Dermis blood vessel endothelial cell (primary cell): ENCODE measurements at places on chromosomes 4 and X. TPM values are rescaled to one million over a fixed set of nuclear protein-coding genes. Genes with fewer than 3 reads are reported as not detected.

The FOXR2 gene
- total RNA-seq: not detected in 2 replicates

The RAB33A gene
- 0.17 and 0.42 TPM in 2 replicates for total RNA-seq

The SH3RF1 gene
- total RNA-seq: 10.8 and 11.2 TPM in 2 replicates

The PHKA2 gene
- 10.0 and 13.3 TPM in 2 replicates for total RNA-seq

The TLR8 gene
- not detected in 2 replicates for total RNA-seq

The POF1B gene
- 2.9 and 6.8 TPM in 2 replicates for total RNA-seq

The KIT gene
- 5.6 and 12.9 TPM in 2 replicates for total RNA-seq

The PIN4 gene
- total RNA-seq: 9.3 and 12.4 TPM in 2 replicates

The PRDM8 gene
- total RNA-seq: 1.2 TPM in 2 replicates

The TLR3 gene
- total RNA-seq: 2.4 and 7.1 TPM in 2 replicates

The KIAA1210 gene
- total RNA-seq: not detected in 2 replicates

The CPE gene
- 1.0 and 1.1 TPM in 2 replicates for total RNA-seq

The PCDH7 gene
- total RNA-seq: 0.28 and 0.34 TPM in 2 replicates

The TMEM47 gene
- 8.7 and 12.4 TPM in 2 replicates for total RNA-seq

The MTTP gene
- 0.23 TPM in 1 of 2 replicates, not detected in the other for total RNA-seq

The CXCL11 gene
- total RNA-seq: 2.0 and 2.7 TPM in 2 replicates

The BST1 gene
- total RNA-seq: 41.0 and 49.0 TPM in 2 replicates

The VEGFC gene
- 4.4 and 10.8 TPM in 2 replicates for total RNA-seq

The OPN1LW gene
- not detected in 2 replicates for total RNA-seq

The RBM41 gene
- total RNA-seq: 15.8 and 16.0 TPM in 2 replicates

The CT45A5 gene
- not detected in 2 replicates for total RNA-seq

The NXF3 gene
- total RNA-seq: not detected in 2 replicates

The ARL9 gene
- total RNA-seq: not detected in 2 replicates

The FAM9C gene
- total RNA-seq: 0.05 TPM in 1 of 2 replicates, not detected in the other

The ANTXR2 gene
- total RNA-seq: 36.2 and 36.7 TPM in 2 replicates

The PPP4R3C gene
- not detected in 2 replicates for total RNA-seq

The ADRA2C gene
- 0.17 TPM in 1 of 2 replicates, not detected in the other for total RNA-seq

The GPRASP3 gene
- 6.0 TPM in 2 replicates for total RNA-seq

The TBC1D14 gene
- total RNA-seq: 28.2 and 30.0 TPM in 2 replicates

The HUWE1 gene
- total RNA-seq: 78.8 and 151 TPM in 2 replicates

The NSDHL gene
- 16.0 and 28.4 TPM in 2 replicates for total RNA-seq

The TKTL2 gene
- total RNA-seq: not detected in 2 replicates

The HTRA3 gene
- 3.0 and 3.6 TPM in 2 replicates for total RNA-seq

The ELOVL6 gene
- 1.9 and 13.3 TPM in 2 replicates for total RNA-seq

The GBA3 gene
- total RNA-seq: not detected in 2 replicates

The HSFX4 gene
- not detected in 2 replicates for total RNA-seq

The ATOH1 gene
- not detected in 2 replicates for total RNA-seq

The SOWAHB gene
- under 0.01 TPM in 1 of 2 replicates, not detected in the other for total RNA-seq

The CYTL1 gene
- total RNA-seq: 28.9 and 57.5 TPM in 2 replicates

The DNAAF6 gene
- not detected in 2 replicates for total RNA-seq

The AFP gene
- total RNA-seq: not detected in 2 replicates

The FHIP1A gene
- 0.17 and 0.33 TPM in 2 replicates for total RNA-seq

The SERTM2 gene
- total RNA-seq: not detected in 2 replicates

The XPNPEP2 gene
- not detected in 2 replicates for total RNA-seq

The SMIM31 gene
- total RNA-seq: not detected in 2 replicates

The SYAP1 gene
- 26.8 and 30.1 TPM in 2 replicates for total RNA-seq

The EGF gene
- under 0.01 and 1.0 TPM in 2 replicates for total RNA-seq

The ASB9 gene
- 5.3 and 12.1 TPM in 2 replicates for total RNA-seq

The NLGN3 gene
- total RNA-seq: under 0.01 and 0.09 TPM in 2 replicates

The PWWP3B gene
- total RNA-seq: not detected in 2 replicates
